Spleen (tissue), 13 donors: ENCODE measurements at places on chromosomes 12 and 14. TPM values are rescaled to one million over a fixed set of nuclear protein-coding genes. Genes with fewer than 3 reads are reported as not detected.

The GALNT8 gene
- 1.6 TPM for total RNA-seq

The LRCOL1 gene
- 4.1 TPM for total RNA-seq

The RIPK3 gene
- 32.6 TPM for total RNA-seq

The CACNA2D4 gene
- total RNA-seq: 10.1 TPM

The NAA25 gene
- total RNA-seq: 25.6 TPM

The TCL1B gene
- not detected for total RNA-seq

The FOXM1 gene
- 10.2 TPM for total RNA-seq
